Right hindlimb (tissue), 1 donor: ENCODE measurements at places on chromosomes 16 and 17.

- no peak for DNase-seq
These were observed 12.6 kb downstream of the GRB7 start for GRCh38 chr17:39750131-39751015.

GRCh38 chr16:55577887-55578286 lies 11.4 kb downstream of the CAPNS2 start:
- no peak for DNase-seq

GRCh38 chr17:65984299-65984698 lies 207.6 kb downstream of the CEP112 start:
- no peak for DNase-seq

GRCh38 chr17:17685775-17686291 lies 4.6 kb downstream of the RAI1 start:
- no peak for DNase-seq

- no peak for DNase-seq
These were observed 2292.0 kb downstream of the TP53TG3F start for GRCh38 chr16:35751191-35751941.

DNA sequence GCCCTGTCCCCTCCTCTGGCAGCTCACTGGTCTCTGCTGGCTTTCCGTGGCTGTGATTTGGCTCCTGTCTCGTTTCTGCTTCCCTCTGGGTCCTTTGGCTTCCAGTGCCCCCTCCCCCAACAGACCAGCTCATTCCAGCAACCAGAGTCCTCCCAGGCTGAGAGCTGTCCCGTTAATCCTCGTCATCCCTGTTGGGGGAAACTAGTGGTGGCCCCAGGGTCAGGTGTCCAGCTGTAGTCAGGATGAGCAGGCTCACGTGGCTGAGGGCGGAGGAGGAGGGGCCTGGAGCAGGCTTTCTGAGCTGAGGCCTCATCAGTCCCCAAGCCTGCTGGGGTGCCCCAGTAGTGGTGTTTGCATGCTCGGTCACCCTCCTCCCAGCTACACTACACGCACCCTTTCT lies 10.7 kb upstream of the CBX4 start:
- DNase-seq, result no peak

GRCh38 chr16:73750639-73751038 lies 546.0 kb upstream of the PSMD7 start:
- no peak for DNase-seq

GRCh38 chr17:72151565-72152386 lies 31.0 kb downstream of the SOX9 start:
- no peak for DNase-seq

- no peak for DNase-seq
These were observed 195.4 kb upstream of the C17orf78 start for GRCh38 chr17:37180376-37180775.

DNA sequence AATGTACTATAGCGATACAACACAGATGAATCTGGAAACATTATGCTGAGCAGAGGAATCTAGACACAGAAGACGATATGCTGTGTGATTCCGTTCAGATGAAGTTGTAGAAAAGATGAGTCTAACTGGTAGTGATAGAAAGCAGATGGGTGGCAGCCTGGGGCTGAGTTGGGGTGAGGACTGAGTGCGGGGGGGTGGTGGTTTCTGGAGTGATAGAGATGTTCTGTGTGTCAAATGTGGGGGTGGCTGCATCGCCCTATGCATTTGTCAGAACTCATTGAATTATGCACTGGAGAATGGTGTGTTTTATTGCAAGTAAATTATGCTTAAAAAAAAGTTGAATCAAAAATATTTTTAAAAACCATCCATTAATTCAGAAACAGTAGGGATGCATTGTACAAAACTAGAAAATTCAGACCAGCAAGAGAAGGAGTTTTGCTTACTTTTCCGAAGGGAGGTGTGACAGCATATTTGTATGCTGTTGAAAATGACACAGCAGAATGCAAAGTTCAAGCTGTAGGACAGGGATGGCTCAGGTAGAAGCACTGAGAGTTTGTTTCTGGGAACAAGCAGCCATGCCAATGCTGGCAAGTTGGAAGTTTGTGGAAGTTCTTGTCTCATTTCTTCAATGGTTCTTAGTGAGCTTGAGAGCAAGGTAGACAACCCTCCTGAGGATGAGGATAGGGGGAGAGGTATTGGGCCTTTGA lies 13.0 kb upstream of the DRG2 start:
- no peak for DNase-seq

DNA sequence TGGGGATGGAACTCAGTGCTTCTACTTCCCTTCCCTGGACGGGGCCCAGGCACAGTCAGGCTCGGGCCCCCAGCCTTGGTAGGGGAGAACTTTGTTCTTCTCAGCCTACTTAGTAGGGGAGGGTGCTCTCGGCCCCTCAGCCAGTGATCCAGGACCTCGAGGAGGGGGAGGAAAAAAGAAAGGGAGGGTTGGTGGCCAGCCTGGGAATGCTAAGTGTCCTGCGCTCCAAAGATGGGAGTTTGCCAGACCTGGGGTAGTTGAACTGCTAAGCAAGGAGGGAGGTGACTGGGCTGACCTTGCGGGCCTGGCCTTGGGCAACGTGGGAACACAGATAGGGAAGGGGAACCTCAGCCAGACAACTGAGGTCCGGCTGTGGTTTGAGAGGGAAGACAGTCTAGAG lies 12.2 kb downstream of the ADGRG1 start:
- no peak for DNase-seq

- DNase-seq, result peak; percentile 38
These were observed 7.1 kb downstream of the GRN start for GRCh38 chr17:44351961-44352827.

DNA sequence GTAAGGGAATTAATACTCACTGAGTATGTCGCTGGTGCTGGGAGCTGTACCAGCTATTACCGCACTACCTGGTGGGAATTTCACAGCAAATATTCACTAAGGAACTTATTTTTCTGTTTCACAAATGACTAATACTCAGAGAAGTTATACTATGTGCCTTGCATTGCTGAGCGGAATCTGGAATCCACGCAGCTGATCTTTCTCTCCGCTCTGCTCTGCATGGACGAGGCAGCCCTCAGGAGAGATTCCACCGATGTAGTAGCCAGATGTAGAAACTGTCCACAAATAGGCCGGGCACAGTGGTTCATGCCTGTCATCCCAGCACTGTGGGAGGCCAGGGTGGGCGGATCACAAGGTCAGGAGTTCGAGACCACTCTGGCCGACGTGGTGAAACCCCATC lies 17.1 kb downstream of the NME3 start:
- no peak for DNase-seq

GRCh38 chr16:77785373-77785764 lies 3.0 kb upstream of the VAT1L start:
- no peak for DNase-seq

DNA sequence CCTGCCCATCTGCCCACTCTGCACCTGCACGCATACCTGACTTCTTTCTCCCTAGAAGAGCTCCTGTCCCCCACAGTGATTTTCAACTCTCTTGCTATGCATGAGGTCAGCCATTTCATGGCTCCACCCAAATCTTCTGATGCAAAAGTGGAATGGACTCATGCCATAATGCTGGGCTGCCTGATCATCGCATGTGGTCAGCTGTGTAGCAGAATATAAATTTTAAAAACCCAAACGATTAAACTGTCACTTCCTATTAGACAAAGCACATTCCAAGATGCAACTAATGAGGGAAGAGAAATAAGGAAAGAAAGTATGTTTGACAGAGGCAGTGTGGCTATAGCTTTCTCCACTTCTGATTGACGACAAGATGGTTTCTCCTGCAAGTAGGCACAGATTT lies 26.1 kb downstream of the GRIN2A start:
- DNase-seq, result no peak

DNA sequence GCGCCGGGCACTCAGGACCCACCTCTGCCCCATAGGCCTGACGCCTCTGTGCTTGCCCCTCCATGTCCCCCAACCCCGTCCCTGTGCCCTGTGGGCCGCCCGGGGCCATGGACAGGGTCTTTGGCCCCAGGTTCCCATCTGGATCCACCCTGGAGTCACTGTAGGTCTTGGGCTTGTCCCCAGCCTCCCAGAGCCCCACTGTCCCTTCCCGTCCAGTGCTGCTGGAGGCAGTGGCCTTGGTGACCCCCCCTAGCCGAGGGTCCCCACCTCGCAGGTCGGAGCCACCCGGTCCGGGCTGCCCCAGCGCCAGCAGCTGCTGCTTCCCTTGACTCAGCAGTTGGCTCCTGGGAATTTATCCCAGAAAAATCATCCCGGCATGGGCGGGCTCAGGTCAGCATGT lies 49.3 kb downstream of the ZFPM1 start:
- DNase-seq, result no peak

- no peak for DNase-seq
These were observed 12.3 kb upstream of the SPAG9 start for GRCh38 chr17:51132964-51133319.

GRCh38 chr17:8151641-8152111 lies 528 bp downstream of the PER1 start:
- peak; percentile 93 for DNase-seq

DNA sequence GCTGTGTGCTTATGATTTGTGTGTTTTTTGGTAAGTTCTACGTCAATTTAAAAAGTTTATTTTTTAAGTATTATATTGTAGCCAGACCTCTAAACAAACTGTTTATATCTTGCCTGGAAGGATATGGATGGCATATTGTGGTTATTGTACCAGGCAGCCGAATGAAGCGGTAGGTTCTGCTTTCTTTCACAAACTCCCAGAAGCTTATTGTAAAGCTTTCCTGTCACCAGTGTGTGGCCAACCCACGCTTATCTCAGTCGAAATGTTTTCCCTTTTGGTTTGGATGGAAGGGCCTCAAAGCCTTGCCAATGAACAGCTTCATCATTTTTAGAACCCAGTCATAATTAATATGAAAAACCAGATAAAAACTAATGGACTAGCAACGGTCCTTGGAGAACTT lies 53.1 kb downstream of the CYB5B start:
- no peak for DNase-seq

GRCh38 chr16:79754501-79754900 lies 154.0 kb upstream of the MAF start:
- DNase-seq, result no peak

DNA sequence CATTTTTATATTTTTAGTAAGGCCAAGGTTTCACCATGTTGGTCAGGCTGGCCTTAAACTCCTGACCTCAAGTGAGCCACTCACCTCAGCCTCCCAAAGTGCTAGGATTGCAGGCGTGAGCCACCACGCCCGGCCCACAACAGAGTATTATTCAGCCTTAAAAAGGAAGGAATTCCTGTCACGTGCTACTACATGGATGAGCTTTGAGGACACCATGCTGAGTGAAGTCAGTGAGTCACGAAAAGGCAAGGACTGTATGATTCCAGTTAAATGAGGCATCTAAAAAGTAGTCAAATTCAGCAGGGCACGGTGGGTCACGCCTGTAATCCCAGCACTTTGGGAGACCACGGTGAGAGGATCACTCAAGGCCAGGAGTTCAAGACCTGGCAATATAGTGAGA lies 9.7 kb downstream of the CSF3 start:
- no peak for DNase-seq

GRCh38 chr17:31386542-31387075 lies 4.9 kb upstream of the RAB11FIP4 start:
- no peak for DNase-seq

- DNase-seq, result no peak
These were observed 390 bp downstream of the SEZ6L2 start for GRCh38 chr16:29898804-29899515.

DNA sequence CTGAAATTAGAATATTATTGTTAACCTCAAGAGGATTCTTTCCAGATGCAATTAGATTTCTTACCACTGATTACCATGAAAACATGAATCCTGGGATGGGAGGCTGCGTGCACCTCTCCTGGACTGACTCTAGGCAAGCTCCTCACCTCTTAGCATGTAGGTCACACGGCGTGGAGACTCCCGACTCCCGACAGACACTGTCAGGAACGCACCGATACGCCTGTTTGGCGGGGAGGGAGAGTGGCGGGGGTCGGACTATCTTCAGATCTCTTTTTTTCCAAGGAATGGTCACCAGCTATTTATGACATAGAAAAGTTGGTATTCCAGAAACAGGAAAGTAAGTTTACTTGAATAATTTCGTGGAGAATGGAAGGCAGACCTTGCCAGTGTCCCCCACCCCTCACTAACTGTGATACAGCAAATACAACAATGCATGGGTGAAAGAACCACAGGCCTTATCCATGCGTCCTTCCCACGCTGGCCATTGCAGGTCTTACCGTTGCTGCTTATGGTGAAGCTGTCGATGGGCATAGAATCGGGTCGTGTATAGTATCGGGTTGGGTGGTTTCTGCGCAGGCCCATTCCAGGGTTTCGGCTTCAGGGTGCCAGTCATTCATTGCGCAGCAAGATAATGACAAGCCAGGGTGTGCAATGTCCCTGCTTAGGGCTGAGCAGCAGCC lies 62.6 kb upstream of the ENDOV start:
- DNase-seq, result no peak

DNA sequence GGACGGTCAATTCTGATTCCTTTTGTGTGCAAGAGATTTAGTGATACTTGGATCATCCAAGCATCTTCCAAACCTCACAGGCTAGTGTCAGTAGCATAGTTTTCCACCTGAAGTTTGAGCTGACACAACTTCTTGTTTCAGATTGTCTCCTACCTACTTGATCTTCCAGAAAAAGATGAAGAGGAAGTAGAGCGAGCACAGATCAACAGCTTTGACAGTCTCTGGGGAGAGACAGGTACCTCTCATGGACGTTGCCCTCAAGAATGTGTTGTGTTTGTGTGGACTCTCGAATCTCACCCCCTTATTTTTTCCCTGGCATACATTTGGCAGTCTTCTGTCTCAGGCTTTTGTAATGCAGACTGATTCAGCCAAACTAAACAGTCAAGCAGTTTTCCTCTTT lies 47.4 kb downstream of the CYB561 start:
- DNase-seq, result no peak

- no peak for DNase-seq
These were observed 5.1 kb upstream of the LGALS9 start for GRCh38 chr17:27625856-27626255.

DNA sequence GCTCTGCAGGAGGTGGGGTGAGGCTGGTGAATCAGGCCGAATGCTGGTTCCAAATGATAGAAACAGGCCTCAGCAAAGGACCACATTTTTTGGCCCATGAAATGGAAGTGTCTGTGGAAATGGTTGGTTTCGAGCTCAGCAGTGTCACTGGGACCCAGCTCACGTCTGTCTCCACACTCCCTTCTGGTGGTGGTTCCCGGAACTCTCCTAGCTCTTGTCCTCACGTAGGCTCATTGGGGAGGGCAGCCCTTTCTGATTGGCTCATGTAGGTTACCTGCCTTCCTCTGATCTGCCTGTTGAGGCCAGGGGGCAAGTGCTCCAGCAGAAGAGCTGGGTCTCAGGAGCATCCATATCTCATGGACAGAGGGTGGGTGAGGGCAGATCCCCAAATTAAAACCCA lies 4.0 kb downstream of the ALG1 start:
- no peak for DNase-seq

DNA sequence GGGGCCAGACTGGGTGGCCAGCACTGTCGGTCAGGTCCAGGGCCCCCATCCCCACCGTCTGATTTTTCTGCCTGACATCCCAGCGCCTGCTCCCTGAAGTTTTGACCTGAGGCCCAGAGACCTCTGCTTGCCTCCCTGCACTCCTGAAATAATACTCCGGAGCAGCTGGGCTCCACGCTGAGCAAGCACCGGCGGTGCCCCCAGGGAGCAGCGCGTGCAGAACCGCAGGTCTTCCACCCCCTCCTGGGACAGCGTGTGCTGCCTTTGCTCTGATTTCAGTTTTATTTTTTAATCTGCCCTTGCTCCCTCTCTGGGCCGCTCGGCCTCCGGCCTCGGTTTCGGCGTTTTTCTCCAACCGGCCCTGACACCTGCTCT lies 132.4 kb upstream of the GSE1 start:
- no peak for DNase-seq
